Kasumi-1 (cell line): ENCODE measurements at places on chromosomes 7 and 10.

DNA sequence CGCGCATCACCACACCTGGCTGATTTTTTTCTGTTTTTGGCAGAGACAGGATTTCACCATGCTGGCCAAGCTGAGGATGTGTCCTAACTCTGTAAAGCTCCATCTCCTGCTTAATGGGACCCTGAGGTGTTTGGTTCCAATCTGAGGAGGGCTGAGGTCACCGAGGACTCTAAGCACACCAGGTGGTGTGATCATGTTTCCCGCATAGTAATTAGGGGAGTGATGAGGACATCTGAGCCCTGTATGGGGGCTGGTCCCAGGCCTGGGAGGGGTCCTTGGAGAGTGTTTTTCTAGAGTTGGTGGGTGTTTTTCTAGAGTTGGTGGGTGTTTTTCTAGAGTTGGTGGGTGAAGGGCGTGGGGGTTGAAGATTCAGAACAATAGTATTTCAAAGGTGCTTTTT, 3.0 kb upstream of the ABHD11 start:
- no peak for DNase-seq

- no peak for DNase-seq
Measured at GRCh38 chr7:122974229-122974628, 21.3 kb downstream of the TAS2R16 start.

GRCh38 chr10:109887243-109887642, 36.1 kb downstream of the XPNPEP1 start:
- no peak for DNase-seq

GRCh38 chr7:91264924-91265681, 870 bp downstream of the FZD1 start:
- DNase-seq, result peak; percentile 63

GRCh38 chr7:7972128-7972527, 3.5 kb downstream of the GLCCI1 start:
- DNase-seq, result no peak

DNA sequence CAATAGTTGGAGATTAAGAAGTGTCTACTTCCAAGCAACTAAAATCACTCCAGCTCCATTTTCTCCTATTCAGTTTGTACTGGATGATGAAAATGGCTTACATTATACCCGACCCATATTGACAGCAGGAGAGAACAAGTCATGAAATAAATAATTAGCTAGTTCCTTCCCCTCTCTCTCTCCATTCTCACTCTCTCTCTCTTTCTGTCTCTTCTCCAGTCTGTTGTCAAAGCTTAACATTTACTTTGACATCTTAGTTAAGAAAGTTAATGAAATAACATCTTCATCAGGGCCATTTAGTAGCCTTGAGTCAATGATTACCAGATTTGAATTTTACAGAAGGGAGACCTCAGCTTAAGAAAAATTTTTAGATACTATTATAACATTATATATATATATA, 138.5 kb downstream of the ARID5B start:
- DNase-seq, result no peak

GRCh38 chr7:7180725-7181449, 1.5 kb upstream of the C1GALT1 start:
- no peak for DNase-seq

DNA sequence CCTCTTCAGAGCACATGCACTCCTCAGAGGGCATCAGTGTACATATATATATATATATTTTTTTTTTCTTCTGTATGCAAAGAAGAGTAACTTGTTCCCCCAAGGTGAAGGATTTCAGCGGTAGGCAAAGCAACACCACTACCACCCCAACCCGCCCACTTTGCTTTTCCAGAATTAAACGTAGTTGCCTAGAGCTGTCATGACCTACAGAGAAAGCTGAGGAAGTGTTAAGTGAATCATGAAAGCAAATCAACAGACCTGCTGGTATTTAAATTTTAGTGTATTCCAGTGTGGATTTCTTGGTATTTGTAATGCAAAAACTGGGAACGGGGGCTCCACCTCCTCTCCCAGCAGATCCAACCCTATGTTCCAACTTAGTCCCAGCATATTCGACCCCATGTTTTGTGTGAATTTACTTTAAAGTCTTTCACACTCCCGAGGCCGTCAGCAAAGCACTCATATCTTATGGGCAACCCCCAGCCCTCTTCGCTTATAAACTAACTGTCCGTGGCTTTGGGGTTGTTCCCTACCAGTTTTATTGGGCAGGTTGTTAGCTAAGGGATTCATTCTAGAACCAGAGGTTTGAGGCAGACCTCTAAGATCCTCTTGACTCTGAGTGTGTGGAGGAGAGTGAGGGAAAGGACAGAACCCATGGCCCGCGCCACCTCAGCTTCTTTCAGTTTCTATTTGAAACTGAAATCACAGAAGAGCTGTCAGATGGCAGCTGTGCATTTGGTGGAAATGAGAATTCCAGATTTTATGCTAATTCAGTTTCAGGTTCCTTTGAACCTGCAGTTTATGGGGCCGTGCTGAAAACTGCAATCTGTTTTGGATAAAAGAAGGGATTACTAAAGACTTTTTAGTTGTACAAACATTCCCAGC, 450.2 kb upstream of the GALNT17 start:
- no peak for DNase-seq
